ENCODE measurements at places on chromosomes 5 and 9.

- DNase-seq, result no peak
These were observed 42.1 kb downstream of the TIMD4 start for GRCh38 chr5:156920861-156921431.

GRCh38 chr9:87324613-87325194, 173.0 kb upstream of the DAPK1 start:
- peak; percentile 85 for DNase-seq

- no peak for DNase-seq
These were observed 444.8 kb downstream of the MAT2B start for GRCh38 chr5:163950248-163950647.

GRCh38 chr9:129725795-129726251, 27.0 kb downstream of the PTGES start:
- no peak for DNase-seq

- peak; percentile 70 for DNase-seq
These were observed 237.5 kb downstream of the CHSY3 start for GRCh38 chr5:130141659-130142320.

DNA sequence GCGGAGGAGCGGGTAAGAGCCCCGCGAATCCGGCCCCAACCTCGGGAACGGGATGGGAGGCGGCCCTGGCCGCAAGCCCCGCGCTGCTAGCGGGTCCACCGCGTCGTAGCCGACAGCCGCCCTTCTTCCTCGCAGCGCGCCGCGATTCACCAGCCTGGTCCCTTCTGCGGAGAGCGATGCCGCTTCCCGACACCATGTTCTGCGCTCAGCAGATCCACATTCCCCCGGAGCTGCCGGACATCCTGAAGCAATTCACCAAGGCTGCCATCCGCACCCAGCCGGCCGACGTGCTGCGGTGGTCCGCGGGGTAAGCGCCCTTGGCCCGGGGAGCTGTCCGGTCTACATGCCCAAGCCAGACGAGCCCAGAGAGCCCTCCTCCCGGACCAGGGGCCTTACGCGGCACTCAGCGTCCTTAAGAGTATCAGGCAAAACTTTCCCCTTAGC, 335 bp downstream of the ROPN1L start:
- DNase-seq, result peak; percentile 67

DNA sequence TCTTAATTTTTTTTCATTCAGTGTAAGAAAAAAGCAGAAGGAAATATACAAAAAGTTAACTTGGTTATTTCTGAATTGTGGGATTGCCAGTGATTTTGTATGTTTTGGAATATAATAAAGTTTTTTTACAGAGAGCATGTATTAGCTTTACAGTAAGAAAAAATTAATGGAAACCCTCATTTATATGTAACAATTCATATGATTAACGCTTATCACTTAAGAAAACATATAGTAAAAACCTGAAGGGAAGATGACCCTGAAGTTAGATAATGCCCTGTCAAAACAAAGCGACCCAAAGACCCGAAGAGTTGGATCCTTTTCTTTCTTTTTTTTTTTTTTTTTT, 52.4 kb downstream of the EHMT1 start:
- DNase-seq, result no peak

- peak; percentile 57 for DNase-seq
These were observed 14.5 kb upstream of the TGFBI start for GRCh38 chr5:136014049-136015002.

DNA sequence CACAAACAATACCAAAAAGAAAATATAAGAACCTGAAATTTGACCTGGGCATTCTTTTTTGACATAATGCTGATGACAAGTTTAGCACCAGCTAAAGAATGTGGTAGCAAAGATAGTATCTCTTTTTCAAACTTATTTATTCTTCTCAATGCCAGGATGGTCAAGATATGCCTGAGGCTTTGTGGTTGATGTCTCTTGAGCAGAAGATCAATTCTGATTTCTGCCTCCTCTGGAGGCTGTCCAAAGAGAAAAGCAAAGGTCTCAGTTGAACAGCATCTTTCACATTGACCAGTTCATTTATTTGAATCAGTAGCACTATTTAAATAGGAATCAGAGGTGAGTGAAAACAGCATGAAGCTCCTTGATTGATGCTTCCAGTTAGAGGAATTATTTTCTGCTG, 588.2 kb downstream of the HTR1A start:
- no peak for DNase-seq

DNA sequence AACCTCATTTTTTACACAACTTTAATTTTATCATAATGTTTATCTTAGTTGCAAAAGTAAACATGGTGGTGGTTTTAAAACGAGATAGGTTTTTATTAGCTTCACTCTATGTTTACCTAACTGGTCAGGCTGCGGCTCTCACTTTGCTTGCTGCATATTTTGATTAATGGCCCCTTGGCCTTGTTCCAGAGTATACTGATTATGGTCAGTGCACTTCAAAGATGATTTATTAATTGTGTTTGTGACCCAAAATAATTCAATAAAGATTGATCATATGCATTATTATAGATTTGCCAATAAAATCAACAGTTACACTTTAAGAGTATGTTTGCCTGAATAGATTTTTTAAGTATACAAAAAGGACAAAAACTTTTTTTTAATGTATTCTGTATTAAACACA, 188.0 kb downstream of the XRCC4 start:
- peak; percentile 32 for DNase-seq

DNA sequence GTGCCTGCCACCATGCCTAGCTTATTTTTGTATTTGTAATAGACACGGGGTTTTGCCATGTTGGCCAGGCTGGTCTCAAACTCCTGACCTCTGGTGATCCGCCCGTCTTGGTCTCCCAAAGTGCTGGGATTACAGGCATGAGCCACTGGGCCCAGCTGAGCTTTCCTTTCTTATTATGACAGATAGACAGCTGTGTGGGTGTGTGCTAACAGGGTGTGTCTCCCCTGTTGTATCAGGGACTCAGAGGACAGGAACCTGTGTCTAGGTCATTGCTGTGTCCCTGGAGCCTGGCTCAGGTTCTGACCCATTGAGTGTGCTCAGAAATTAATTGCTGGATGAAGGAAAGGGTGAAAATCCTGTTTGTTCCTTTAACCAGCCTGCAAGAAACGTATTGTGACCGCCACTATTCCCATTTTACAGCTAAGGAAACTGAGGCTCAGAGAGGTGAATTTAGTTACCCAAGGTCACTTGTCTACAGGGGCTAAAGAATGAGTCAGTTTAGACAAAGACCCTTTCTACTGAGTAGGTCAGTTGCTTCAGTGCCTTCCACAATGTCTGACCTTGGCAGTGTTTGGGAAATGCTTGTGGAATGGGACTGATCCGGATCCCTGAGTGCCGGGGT, 16.8 kb downstream of the NCS1 start:
- DNase-seq, result no peak

DNA sequence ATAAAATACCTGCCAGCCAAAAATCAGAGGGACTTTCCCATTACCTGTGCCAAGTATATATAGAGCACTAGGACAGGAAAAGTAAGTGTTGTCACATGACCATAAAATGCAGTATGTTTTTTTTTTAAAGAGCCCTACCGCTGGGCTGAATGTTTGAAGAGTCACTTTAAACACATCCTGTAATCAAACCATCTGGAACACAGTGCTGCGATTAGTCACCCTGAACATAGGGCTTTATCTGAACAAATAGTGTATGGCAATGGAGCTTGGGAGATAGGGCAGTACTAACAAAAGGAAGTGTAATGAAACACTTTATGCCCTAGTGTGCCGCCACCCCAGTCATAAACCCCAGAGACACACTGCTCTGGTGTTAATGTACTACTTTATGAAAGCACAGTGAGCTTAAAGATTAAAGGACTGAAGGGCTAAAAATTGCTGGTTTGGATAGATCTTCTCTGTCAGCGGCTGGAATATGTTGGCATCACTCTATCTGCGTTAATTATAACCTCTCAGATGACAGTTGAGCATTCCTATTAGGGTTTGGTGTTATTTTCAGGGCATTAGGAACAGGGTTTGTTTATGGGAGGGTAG, 90.4 kb downstream of the ZNF608 start:
- no peak for DNase-seq

DNA sequence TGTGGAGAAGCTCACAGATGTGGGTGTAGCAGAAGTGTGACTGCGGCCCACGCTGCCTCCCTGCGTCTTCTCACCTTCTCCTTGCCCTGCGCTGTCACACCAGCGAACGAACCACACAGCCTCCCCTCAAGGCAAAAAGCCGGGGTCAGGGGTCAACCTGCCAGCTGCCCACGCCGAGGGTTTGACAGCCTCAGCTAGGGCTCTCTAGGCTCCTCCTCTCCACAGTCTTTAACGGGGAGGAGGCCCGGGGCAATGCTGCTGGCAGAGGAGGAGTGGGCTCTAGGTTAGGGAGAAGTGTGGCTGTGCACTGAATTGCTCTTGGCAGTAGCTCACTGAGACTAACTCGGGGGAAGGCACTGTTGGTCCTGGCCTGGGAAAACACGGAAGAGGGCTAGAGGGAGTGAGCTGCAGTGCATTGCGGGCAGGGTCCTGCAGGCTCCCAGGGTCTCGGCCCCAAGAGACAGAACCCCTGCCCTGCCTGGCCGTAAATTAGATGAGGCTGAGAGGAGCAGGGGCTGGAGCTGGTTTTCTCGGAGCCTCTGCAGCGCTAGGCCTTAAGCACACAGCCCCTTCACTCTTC, 4.2 kb upstream of the TRIM52 start:
- no peak for DNase-seq

DNA sequence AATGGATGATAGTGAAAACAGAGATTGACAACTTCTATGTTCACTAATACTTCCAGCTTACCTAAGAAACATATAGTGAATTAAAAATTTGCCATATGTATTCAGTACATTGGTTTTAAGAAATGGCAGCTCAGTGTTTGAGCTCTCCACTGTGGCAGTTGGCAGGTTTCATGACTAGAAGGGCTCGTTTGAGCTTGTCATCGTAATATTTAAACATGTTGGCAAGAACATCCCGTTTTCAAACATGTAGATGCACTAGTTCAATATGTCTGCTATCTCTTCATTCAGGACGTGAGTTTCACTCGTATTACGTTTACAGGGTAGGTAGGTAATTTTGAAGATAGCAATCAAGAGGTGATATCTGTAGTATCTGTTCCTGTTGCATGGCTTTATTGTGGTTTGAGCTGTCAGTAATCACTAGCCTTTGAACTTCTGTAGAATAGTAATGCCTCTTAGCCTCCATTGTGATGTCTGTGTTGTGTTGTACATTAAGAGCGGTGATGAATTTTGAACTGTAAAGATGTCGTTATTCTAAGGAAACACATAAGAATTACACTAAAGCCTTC, 74.8 kb downstream of the NLN start:
- no peak for DNase-seq

DNA sequence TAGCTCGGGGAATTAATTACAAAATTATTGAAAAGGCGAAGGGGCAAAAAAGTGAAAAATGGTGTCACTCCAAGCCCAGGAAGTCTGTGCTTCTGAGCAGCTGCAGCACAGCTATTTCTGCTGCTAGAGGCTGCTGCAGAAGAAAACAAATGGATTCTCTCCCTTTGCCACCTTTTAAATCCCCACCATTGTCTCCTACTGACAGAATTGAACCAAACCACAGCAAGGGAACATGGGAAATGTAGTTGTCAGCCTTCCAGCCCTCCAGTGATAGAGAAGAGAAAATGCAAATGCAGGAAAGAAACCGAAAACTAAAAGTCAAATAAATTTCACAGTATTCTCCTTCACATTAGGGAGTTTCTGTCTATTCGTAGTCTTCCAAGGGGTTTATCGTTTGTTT, 33.4 kb upstream of the CDC42SE2 start:
- DNase-seq, result no peak

- peak; percentile 8 for DNase-seq
These were observed 39.0 kb upstream of the TMEM250 start for GRCh38 chr9:136157477-136158265.

GRCh38 chr5:77168161-77168878, 42.2 kb upstream of the PDE8B start:
- DNase-seq, result peak; percentile 64

GRCh38 chr5:128084228-128085167, 932 bp downstream of the SLC12A2 start:
- peak; percentile 47 for DNase-seq

DNA sequence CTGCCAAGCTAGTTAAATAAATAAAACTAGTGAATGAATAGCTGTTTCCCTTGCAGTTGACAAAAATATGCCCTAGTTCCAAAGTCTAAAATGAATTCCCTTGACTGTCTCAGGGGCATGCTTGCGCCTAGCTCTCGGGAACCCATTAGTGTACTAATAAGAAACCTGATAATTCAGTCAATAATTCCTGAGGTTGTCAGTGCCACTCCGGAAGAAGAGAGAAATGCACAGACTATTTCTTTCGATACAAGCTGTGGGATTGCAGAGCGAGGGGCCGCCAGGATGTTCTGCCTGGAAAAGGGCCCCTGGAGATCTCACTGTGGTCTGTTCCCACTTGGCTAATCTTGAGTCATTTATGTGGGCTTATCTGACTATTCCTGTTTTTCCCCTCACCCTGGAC, 56.4 kb upstream of the LARP1 start:
- DNase-seq, result peak; percentile 39

DNA sequence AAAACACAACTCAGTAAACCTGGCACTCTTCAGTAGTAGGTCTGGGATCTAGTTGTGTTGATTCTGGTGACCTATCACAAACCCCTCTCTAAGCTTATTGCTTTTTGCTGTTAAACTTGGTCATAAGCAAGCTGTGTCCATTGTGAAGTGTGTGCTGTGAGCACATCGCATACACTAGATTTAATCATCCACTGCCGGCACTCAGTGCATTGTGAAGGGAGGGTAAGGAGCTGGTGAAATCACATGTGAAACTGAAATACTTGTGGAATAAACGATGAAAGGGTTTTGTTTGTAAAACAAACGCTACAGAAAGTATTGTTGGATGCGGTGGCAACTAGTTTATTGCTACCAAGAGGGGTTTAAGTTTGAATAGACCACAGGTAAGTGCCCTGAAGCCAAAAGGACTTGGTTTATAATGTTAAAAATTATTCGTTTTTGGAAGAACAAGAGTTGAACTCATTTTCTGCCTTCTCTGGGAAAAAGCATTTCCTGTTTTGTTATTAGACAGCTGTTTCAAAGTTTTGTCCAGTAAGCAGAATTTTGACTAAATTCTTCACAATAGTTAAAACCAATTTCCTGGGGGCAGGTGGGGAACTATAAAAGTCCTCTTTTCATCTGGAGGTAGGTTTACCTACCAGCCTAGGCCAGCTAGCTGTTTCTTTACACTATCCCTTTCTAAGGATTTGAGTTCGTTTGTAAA, 24.6 kb downstream of the TJP2 start:
- no peak for DNase-seq

DNA sequence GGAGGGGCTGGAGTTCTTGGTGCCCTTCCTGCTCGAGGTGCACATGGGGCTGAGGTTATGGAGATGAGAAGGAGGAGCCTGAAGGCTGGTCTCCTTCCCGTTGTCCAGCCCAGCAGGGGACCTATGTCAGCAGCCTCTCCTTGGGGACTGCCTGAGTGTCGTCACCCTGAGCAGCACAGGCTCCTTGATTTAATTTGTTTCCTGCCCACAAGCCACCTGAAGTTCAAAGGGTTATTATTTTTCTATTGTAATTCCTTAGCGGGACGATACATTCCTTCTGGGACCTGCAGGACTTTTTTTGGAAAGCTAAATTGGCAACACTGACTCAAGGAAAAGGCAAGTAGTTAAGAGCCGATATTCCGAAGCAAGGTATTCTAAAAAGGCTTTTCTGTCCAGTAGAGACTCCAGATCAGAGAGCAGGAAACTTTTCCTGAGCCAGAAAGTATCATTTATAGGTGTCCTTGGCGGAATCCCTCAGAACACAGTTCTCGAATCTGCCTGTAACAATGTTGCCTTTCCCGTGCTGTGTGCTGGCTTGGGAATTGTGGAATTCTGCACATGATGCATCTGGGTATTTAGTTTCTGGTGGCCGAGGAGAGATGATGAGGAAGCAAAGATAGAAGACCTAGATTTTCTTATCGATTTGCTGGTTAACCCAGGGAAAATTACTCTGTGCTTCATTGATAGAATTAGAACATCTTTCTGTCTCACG, 55.4 kb downstream of the ARHGAP26 start:
- no peak for DNase-seq

GRCh38 chr5:149125386-149125891, 15.9 kb upstream of the ABLIM3 start:
- peak; percentile 38 for DNase-seq
